ENCODE measurements at places on chromosomes 3 and 15.

DNA sequence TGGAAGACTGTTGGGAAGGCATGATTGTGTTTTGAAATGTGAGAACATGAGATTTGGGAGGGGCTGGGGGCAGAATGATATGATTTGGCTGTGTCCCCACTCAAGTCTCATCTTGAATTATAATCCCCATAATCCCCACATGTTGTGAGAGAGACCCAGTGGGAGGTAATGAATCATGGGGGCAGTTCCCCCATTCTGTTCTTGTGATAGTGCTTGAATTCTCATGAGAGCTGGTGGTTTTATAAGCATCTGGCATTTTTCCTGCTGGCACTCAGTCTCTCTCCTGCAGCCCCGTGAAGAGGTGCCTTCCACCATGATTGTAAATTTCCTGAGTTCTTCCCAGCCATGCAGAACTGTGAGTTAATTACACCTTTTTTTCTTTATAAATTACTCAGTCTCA lies 430.5 kb downstream of the OTOL1 start:
- no peak for DNase-seq

DNA sequence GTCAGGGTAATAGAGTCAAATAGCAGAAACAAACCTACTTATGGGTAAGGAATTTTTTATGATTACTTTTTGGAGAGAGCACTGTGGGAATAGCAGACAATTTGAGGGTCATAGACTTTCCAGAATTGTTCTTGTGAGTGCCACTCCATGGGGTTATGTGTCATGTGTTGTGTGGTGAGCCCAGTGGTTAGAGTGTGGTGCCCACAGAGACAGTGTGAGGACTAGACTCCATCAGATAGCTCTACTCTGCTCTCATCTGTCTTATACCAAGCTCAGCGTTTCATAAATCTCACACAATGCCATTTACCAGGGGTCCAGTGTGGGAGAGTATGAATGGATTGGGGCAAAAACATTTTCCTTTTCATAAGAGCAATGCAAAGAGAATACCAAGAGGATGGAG lies 188.9 kb downstream of the AGBL1 start:
- no peak for DNase-seq

GRCh38 chr3:36282766-36283165 lies 97.5 kb upstream of the STAC start:
- no peak for DNase-seq

GRCh38 chr15:57306944-57307411 lies 69.3 kb upstream of the CGNL1 start:
- DNase-seq = no peak

- DNase-seq = no peak
Observed at GRCh38 chr3:111200027-111200426, 128.4 kb downstream of the NECTIN3 start.

- no peak for DNase-seq
Observed at GRCh38 chr3:11482021-11482420, 161.7 kb downstream of the VGLL4 start.

DNA sequence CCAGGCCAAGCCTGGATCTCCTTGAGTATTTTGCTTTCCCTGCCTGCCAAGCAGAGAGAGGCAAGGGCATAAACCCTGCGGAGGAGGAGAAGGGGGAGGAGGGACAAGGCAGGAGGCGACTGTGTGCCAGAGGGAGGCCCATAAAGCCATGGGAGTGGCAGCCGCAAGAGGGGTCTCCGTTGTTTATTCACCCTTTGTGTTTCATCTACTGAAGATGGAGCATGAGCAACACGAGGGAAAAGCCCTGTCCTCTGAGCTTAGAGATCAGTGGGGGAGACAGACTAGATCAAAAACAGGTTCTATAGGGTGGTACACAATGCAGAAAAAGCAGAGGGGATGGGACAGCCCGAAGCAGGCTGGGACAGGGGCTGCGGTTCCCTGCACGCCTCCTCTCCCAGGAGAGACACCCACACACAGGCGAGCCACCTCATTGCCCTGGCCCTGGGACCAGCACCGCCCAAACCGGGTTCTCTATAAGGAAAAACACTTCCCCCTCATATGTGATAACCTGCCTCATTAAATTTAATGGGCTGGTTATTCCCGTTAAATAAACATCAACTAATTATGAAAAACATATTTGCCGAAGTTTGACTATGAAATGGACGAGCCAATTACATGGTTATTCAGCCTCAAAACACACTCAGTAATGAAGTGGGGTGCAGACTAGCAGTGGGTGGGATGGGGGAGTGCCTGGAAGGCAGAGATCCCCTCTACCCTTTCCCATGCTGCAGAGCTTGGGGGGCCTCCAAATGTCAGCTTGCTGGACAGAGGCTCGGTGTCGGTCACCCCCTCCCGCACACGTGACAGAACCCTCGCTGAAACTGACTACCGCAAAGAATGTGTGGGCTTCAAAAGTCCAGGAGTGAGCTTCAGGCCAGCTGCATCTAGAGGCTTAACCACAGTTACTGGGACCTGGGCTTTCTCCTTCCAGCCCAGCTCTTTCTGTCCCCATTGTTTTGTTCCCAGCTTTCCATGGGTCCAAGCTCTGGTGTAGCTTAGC lies 14.2 kb upstream of the PLXNA1 start:
- no peak for DNase-seq

GRCh38 chr15:36896949-36897348 lies 203.4 kb downstream of the MEIS2 start:
- DNase-seq = no peak

DNA sequence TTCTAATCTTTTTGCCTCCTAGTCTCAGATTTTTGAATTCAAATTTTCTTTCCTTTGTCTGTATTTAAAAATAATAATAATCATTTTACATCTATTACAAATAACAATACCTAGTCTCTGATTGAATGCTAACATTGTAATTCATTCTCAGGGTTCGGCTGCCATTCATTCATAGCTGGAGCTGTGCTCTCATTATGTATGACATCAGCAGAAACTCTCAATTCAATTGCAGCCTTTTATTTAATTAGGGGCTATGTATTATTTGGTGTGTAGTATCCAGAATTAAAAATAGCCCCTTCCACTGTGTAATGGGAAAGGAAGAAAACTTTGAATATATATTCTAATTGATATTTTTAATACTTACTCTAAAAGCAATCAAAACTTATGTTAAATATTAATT lies 270.4 kb upstream of the MDFIC2 start:
- no peak for DNase-seq

DNA sequence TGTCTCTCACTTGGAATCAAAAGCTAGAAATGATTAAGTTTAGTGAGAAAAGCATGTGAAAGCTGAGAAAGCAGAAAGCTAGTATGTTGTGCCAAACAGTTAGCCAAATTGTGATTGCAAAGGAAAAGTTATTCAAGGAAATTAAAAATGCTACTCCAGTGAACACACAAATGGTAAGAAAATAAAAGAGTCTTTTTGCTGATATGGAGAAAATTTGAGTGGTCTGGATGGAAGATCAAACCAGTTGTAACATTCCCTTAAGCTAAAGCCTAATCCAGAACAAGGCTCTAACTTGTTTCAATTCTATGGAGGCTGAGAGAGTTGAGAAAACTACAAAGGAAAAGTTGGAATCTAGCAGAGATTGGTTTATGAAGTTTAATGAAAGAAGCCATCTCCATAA lies 11.8 kb downstream of the ADGRG7 start:
- no peak for DNase-seq

DNA sequence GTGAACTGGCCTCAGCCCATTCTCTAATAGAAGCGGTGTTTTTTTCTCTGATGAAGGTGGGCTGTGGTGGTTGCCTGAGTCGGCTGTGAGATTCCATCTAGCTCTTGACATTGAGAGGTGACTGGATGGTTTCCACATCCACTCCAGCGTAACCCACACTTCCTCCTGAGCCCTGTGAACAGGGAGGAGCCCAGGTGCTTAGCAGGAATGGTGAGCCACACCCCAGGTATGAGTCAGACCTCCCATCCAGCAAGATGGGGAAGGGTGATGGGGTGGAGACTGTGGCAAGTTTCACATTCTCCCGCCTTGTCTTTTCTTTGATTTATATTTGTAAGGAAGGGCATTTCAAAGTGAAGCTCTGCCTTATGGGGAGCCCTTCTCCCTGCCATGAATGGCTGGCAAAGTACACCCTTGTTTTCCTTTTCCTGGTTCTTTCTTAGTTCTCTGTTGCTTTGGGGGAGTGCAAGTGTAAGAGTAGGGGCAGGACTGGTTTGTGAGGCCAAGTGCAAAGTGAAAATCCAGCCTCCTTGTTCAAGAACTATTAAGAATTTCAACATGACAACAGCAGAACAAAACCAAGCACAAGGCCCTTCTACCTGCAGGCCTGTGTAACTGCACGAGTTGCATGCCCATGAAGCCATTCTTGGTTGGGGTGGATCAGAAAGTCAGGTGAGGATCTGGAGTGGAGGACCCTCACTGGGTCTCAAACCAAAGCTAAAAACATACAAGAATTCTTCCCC lies 4.6 kb upstream of the TPRG1 start:
- DNase-seq = no peak

DNA sequence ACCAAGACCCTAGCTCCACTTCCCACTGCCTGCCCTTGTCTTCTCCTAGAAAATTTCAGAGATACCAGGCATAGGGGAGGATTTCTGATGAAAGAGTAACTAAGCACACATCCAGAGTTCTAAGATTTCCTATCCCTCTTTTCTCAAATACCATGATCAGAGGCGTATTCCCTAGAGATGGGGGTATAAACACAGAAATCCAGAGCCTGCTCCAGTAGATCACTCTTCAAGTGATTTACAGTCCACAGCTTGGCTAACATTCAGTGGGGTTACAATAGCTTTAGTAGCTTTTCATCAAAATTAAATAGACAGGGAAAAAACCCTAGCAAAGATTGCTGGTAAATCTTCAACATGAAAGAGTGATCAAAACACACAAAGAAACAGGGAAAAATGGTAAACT lies 800.7 kb upstream of the GRM7 start:
- DNase-seq = no peak

DNA sequence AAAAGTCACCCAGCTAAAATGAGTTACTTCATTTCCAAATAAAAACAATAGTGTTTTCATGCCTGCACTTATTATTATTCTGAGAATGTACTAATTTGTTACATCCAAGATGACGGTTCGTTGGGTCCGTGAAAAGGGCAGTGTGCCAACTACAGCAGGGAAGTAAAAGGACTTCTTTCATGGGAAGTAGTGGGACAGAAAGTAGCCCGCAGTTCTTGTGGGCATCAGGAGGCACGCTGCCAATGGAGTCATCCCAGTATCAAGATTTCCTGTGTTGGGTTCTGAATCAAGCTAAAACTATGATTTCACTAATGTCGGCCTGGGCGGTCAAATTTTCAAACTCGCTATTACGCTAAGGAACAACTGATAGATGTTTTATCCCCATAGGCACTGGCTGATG lies 254.5 kb upstream of the SOX2 start:
- no peak for DNase-seq

DNA sequence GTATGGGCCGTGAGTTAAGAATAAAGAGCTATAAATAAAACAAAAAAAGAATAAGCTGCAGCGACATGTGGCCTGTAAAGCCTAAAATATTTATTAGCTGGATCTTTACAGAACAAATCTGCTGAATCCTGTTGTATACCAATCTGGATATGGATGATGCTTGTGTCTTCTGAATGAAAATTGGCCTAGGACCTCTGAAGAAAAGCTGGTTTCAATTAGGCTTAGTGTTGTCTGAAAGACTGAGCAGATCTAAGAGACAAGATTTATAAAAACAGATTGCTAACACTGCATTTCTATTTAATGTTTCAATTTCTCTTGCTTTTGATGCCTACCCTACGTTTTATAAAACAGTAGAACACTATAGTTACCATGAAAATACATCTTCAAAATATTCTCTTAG lies 57.9 kb downstream of the ST3GAL6 start:
- DNase-seq = no peak

DNA sequence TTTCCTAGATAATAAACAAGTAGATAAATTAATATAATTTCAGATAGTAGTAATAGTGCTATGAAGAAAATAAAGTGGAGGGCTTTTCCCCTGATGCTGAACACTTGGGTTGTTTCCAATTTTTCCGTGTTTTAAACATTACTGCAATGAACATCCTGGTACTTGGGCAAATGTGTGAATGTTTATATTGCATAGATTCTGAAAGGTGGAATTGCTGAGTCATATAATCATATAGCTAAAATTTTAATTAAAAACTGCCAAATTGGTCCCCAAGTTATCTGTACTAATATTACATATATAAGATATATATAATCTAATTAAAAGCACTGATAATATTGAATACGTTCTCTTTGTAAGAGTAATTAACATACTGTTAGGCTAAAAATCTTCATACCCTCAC lies 10.0 kb downstream of the PPP2R3A start:
- DNase-seq = no peak

- DNase-seq = no peak
Observed at GRCh38 chr15:46622851-46623250, 988.0 kb downstream of the SQOR start.

GRCh38 chr15:64515825-64516224 lies 55.4 kb downstream of the ZNF609 start:
- no peak for DNase-seq

- no peak for DNase-seq
Observed at GRCh38 chr3:50147861-50148260, 7.3 kb upstream of the SEMA3F start.

- no peak for DNase-seq
Observed at GRCh38 chr3:4584456-4585249, 91.5 kb downstream of the ITPR1 start.

GRCh38 chr15:73991260-73991659 lies 835 bp downstream of the STOML1 start:
- DNase-seq = no peak

GRCh38 chr15:50523851-50524251 lies 22.6 kb downstream of the USP50 start:
- no peak for DNase-seq

GRCh38 chr3:114669614-114670013 lies 375.8 kb downstream of the TIGIT start:
- DNase-seq = no peak

Measured in naive thymus-derived CD8-positive, alpha-beta T cell (primary cell).